ENCODE measurements at places on chromosomes 4 and X.

GRCh38 chrX:49877397-49878101, 1.7 kb upstream of the USP27X start:
- no peak for DNase-seq

- no peak for DNase-seq
Observed at GRCh38 chr4:70637239-70637913, 8.8 kb downstream of the ENAM start.

DNA sequence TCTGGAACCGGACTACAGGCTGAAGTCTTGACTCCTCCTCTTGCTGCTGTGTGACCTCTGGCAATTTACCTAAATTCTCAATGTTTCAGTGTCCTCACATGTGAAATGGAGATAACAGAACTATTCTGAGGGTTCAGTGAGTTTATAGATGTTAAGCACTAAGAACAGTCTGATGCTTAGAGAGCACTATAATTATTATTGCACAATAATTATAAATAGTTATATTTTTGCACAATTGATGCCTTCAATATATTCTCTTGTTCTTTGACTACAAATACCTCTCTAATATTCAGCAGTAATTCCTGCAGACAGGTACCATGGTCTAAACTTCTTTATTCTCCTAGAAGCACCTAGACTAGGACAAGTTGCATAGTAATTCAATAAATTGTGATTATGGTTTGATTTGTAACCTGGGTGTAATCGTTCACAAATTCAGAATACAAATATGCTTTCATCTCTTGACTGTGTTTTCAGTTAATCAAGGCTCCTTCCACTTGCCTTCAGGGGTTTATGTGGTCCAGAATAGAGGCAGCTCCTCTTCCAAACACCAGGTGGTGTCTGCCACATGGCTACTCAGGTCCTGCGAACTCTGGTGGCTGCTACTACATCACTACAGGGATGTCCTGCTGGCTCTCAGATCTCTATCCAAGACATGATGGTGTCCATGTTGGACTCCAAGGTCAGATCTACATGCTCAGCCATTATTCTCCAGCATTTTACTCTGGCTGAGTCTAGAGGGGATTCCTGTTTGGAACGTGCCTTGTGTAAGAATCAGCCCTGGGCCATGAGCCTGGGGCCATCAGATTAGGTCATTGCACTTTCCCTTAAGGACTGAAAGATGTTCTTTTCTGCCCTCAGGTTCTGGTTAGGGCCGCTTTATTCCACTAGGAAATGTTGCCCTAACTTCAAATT, 103.4 kb downstream of the QRFPR start:
- DNase-seq = no peak

- DNase-seq = no peak
Observed at GRCh38 chr4:54446581-54446980, 211.2 kb upstream of the KIT start.

DNA sequence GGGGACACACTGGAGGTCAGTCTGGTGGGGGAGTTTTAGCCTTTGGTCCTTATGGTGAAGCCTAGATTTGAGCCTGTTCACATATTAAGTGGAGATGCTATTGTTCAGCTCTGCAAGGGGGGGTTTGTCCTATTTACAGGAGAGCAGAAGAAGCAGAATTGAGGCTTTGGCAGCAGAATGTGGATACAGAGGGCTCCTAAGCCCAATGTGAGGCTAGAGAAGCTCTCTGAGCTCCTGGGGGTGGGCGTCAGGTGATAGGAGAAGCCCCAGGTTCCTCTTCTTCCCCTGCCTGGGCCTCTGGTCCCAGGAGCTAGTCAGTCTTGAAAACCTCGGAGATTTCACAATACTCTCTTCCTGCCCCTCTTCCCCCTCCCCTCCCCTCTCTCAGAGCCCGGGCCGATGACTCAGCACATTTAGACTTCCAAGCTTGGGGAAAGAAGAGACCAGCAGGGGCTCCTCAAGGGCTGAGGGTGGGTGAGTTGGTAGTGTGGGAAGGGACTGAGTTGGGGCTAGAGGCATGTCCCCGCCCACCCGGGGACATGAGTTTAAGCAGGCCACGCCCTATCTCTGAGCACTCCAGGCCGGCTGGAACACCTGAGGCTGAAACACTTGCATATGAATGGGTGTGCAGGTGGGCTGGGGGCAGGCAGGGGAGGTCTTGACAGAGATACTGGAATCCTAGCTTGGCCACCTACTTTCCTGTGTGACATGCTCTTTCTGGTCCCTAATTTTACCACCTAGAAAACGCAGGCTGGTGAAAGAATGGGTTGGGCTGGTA, 3.4 kb downstream of the TFE3 start:
- no peak for DNase-seq

- no peak for DNase-seq
Observed at GRCh38 chrX:124145749-124146148, 184.2 kb downstream of the STAG2 start.

- DNase-seq = no peak
Observed at GRCh38 chr4:24890561-24891126, 22.2 kb downstream of the CCDC149 start.

GRCh38 chrX:112774651-112775293, 65.9 kb downstream of the AMOT start:
- DNase-seq = no peak

- no peak for DNase-seq
Observed at GRCh38 chrX:12614266-12614665, 176.9 kb upstream of the PRPS2 start.

GRCh38 chr4:142566777-142567176, 279.3 kb downstream of the INPP4B start:
- no peak for DNase-seq

DNA sequence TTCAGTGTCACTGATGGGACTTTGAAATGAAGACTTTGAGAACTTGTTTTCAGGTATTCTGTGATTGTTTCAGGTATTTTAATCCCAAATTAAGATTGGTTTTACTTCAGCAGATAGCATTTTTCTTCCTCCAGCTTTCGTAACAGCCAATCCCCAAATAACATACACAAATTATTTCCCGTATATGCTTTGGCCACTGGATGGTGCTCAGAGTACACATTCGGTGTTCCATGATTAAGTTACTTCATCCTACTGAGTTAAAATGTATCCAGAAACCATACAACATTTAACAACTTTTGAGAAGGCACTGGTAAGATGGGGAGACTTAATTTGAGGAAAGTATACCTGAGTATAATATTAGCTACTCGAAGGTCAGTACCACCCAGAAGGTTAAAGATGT, 233.4 kb upstream of the FAM47A start:
- DNase-seq = no peak

- no peak for DNase-seq
Observed at GRCh38 chrX:51496501-51497291, at the start of gene NUDT11. Gene NUDT11 (minus strand): TSS chrX:51496592. CDS start chrX:51496444, 148 bp downstream.

DNA sequence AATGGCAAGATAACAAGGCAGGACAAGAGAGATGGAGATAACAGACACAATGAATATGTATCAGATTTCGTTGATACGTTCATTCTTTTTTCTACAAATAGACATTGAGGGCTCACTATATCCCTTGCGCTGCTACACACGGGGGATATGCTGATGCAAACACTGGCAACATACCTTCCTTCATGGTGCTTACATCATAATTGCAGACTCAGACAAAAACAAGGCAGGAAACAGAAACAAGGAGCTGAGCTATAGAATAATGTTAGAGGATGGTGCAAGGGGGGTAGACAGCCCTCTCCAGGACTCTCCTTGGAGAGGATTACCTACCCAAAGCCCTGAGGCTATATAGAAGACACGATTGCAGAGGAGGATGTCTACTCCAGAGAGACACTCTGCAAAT, 1069.5 kb downstream of the DMD start:
- no peak for DNase-seq

DNA sequence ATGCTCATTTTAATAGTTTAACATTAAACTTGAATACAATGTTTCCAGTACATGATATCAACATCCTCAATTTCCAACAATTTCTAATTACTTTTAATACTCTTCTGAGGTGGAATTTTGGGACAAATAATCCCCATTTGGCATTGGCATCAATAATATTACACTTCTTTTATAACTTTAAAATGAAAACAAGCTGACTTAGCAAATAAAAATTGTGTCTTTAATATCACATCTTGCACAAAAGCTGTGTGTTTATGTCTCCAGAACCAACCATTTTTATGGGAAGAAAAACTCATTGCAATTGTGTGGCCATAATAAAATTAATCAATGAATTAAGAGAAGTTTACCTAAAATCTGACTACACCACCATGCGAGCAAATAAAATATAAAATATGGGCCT, 2552.6 kb downstream of the PCDH7 start:
- no peak for DNase-seq

DNA sequence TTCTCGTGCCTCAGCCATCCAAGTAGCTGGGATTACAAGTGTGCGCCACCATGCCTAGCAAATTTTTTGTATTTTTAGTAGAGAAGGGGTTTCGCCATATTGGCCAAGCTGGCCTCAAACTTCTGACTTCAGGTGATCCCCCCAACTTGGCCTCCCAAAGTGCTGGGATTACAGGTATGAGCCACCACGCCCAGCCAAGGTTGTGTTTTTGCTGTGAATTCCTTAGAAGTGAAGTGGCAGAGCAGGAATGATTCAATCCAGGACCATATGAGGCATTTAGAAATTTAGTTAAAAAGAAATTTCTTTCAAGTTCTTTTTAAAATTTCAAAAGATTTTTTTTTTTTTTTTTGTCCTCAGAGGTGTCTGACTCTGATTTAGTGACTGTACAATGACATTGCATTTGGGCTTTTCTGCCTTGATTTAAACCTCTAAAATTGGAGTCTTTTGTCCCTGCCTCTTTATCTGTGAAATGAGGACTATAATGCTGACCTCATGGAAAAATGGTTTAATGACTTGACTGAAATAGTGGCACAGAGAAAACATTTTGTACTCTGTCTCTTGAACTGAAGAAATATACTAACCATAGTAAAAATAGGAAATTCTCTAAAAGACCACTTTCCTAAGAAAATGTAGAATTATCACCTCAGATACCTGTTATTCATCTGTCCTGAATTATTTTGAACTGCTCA, 59.9 kb downstream of the CXCL13 start:
- no peak for DNase-seq

DNA sequence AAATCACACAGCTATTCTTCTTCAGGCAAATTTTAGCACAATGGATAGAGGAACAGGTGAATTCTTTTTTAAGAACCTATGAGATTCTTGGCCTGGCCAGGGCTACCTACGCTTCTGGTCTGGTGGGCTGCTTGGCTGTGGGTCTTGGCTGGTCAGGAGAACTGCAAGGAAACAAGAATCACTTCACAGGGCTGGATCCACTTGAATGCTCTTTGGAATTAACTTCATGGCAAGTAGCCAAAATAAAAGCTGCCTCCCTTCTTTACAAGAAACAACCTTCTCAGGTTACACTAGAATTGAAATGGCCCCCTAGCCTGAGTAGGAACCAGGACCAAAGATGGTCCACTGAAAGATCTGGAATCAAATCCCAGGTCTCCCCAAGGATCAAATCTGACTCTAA, 519.1 kb downstream of the IQCM start:
- no peak for DNase-seq

GRCh38 chr4:98546910-98547594, 111.4 kb downstream of the TSPAN5 start:
- DNase-seq = no peak

- DNase-seq = no peak
Observed at GRCh38 chr4:168900080-168900479, 110.0 kb downstream of the CBR4 start.

GRCh38 chrX:38548508-38548907, 12.8 kb upstream of the TSPAN7 start:
- DNase-seq = no peak

DNA sequence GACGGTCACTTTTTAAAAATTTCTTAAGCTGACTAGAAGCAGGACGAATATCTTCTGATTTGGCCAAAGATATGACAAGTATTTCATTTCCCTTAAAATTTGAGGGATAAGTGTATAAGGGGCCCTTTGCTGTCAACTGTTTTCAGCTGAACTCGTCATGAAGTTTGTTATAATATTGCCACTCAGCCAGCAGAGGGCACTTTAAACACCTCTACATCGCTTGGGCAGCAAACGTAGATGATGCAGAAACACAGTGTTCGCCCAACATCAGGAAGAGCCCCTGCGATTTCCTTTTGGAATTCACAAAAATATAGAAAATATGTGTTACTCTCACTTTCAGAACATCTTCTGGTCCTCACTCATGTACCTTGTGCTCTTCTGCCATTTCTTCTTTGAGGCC, 435.7 kb upstream of the FMR1 start:
- no peak for DNase-seq

GRCh38 chrX:129647418-129648410, 7.0 kb downstream of the APLN start:
- DNase-seq = no peak

DNA sequence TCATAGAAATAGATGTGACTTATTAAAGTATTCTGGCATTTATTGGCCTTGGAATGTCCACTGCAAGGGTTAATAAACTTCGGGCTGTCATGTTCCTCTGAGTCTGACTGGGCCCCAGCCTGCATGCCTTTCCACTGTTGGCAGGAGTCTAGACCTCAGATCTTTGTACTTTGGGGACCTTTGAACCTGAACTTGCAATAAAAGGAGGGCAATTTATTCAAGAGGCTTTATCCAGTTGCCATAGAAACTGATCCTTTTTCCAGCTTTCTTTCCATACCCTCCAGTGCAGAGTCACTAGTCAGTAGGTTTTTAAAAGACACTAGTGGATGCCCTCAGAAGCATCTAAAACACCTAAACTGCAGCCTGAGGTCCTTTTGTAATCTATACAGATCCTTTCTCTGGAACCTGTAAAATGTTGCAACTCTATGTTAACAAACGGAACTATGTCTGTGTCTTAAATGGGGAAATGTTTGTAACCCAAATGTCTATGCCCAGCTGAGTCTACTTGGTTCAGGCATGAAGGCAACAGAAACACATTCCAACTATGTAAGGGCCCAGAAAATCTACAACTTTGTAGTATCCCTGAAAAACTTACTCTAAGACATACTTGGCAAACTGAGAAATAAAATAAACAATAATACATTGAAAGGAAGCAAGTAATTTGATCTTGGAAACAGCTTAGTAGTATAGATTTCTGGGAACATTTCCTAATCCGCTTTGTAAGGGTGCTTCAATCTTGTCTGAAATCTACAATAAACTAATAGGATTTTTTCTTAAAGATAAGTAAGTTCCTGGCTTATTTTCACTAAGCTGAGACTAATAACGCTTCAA, 41.5 kb downstream of the SOWAHB start:
- DNase-seq = no peak

DNA sequence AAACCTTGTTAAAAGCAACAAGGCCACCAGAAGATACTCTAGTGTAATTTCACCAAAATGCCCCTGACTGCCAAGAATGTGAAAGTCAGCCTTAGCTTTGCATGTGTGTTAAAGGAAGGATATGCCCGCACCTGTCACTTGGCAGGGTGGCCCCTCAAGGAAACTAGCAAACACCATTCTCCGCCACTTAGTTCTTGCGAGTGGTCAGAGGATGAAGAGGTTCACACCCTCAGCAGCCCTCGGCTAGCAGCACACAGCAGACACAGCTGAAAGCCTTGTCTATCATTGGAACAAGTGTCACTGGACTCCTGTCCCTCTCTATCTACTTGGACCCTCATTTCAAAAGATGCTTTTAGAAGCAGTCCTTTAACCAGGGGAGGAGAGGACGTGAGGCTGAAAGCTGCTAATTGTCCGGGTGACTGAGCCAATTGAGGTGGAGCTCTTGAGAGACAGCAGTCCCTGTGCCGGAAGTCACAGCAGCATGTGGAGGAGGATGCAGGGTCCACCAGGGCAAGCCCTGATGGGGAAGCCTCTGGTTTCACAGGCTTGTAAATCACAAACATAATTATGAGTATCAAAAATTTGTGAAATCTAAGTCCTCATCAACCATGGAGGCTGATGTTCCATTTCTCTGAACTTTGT, 18.0 kb downstream of the HHIP start:
- DNase-seq = no peak

All from GM12892 (cell line).